Muscle of arm (tissue), 14 donors: ENCODE measurements at places on chromosomes 2 and 18.
A peak's percentile ranks its signal among the peaks of the same experiment; 100 is the strongest.

DNA sequence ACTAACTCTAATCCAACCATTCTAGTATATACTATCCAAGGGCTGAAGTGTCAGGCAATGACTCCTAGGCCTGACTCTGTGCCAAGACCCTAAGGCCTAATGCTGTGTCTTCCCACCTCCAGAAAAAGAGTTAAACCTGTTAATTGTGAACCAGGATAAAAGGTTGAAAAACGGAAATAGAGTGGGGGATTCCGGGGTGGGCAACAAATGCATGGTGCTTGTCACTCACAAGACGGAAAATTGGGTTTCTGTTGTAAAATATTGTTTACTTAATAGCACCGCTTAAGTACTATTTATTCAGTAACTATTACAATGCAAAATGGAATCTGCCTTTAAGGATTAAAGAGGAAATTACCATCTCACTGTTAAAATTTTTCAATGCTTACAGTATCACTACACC is 3.2 kb downstream of the STK17B start:
- DNase-seq = no peak

GRCh38 chr2:235879116-235879515 is 289.1 kb downstream of the GBX2 start:
- no peak for DNase-seq

DNA sequence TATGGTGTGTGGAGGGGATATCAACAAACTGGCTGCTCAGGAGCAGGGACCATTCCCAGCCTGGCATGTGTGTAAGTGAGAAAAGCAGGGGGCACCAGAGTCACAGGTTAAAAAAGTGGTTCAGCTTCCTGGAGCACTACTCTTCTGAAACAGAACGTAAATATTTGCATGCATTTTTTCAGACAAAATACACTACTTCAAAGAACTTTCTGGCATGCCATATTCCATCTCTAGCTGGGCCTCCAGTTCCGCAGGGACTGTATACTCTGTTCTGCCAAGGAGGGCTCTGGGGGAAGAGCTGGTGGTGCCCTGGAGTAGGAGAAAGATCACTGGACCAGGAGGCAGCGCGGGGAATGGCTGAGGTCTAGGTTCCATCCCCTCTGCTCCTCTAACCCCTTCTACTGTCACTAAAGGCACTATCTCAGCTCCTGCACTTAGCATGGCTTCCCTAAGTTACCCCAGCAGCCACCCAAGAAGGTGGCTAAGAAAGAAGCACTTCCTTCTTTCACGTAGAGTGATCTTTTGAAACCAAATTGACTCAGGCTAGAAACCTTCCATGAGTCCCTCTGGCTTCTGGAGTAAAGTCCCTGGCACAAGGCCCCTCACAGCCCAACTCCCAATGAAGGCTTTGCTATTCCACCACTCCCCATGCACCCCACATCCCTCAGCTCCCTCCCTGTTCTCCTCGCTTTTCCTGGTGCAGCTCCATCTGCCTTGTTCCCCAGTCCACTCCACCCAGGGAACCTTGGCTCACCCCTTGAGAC is 57.6 kb upstream of the CABLES1 start:
- DNase-seq = no peak

DNA sequence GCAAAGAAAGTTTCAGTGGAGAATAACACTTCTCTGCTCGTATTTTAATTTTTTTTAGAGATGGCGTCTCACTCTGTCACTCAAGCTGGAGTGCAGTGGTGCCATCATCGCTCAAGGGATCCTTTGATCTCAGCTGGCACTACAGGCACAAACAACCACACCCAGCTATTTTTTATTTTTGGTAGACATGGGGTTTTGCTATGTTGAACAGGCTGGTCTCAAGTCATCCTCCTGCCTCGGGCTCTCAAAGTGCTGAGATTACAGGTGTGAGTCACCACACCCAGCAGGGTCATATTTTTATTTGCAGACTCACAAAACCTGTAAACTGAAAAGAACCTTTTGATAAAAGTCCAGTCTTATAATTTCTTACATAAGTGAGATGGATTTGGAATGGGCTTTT is 2.6 kb downstream of the TRAK2 start:
- DNase-seq = no peak

DNA sequence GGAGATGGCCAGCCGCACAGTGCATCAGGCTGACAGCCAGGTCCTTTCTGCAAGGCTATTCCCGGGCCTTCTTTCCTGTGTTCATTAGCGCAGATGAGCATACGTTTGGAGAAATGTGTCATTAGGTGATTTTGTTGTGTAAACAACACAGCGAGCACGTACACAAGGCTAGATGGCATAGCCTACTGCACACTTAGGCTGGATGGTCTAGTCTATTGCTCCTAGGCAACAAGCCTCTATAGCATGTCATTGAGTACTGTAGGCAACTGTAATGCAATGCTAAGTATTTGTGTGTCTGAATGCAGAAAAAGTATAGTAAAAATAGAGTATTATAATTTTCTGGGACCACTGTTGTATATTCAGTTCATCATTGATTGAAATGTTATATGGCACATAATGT is 50.9 kb upstream of the PHLPP1 start:
- DNase-seq = no peak

GRCh38 chr18:67840379-67840778 is 323.9 kb upstream of the DSEL start:
- no peak for DNase-seq

DNA sequence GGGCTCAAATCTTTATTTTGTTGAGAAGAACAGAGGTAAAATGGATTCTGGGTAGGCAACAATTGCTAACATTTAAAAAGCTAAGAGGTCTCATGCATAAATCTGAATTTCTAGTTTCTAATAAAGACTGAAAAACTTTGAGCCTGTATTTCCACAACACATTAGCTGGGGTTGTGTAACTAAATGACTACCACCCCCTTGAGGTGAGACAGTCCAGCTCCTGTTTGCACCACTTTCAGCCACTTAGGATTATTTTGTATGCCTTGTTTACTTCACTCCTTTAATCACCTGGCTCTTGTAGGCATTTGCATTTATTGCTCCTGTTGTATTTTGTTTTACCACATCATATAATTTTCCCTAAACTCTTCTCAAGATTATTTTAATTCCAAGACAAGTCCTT is 376.6 kb downstream of the PTH2R start:
- no peak for DNase-seq

DNA sequence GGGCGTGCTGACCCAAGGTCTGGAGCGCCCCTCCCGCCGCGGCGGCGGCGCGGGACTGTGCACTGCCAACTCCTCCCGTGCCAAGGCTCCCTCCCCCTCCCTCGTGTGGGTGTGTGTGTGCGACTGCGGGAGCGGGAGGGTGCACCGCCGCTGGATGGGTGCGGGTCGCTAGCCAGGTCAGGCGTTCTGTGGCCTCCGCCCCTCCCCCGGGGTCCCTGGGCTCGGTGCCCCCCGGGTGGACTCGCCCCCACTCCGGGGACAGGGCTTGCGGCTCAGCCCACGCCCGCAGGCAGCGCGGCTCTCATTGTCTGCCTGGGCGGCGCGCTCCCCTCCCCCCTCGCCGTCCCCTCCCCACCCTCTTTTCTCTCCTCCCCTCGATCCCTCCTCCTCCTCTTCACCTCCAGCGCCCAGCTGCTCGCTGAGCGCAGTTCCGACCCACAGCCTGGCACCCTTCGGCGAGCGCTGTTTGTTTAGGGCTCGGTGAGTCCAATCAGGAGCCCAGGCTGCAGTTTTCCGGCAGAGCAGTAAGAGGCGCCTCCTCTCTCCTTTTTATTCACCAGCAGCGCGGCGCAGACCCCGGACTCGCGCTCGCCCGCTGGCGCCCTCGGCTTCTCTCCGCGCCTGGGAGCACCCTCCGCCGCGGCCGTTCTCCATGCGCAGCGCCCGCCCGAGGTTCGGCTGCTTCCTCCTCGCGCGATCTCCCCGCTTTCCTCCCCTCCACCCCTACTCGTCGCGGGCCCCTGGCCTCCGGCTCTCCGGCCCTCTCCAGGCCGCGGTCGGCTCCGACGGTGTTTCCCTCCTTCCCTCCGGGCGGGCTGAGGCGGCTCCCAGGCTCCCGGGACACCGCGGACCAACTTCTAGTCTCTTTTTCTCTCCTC is at the start of gene GATA6:
GATA6 (plus strand) TSS at position 579 of the 878 bp plus-strand sequence. CDS start 1,556 bp downstream, outside the sequence.
- DNase-seq = peak; percentile 72

- DNase-seq = no peak
Observed at GRCh38 chr2:70214365-70214764, 23.5 kb upstream of the C2orf42 start.

- no peak for DNase-seq
Observed at GRCh38 chr2:71566372-71566771, 113.0 kb downstream of the DYSF start.

DNA sequence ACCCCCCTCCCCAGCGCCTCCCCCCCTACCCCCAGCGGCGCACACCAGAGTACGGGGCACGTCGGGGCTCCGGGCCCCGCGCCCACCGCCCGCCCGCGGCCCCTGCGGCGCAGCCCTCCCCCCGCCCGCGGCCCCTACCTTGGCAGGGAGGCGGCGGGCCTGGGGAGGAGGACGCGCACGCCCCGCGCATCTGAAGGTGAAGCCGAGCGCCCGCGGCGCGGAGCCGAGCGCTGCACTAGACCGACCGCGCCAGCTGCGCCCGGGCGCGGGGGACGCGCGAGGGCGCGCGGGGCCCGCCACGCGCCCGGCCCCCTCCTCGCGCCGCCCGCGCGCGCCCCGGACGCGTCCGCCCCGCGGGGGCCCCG is at the start of gene ZNF516:
ZNF516 (minus strand) TSS at position 237 of the 365 bp plus-strand sequence. CDS start 52,188 bp downstream, outside the sequence.
- peak; percentile 53 for DNase-seq

DNA sequence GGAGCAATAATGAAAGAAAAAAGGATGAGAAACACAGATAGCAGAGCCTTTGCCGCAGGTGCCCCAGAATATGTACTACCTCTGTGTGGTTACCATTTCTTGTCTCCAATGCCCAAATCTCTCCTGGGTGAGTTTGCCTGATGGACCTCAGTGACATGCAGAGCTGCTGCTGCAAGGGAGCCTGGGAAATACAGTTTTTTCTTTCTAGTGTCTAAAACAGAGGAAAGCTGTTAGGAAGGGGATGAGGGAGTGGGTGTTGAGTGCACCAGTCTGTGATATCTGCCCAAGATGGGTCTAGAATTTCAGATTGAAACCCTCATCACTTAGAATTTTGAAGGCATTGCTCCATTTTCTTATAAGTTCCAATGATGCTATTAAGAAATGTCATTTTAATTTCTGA is 9.9 kb upstream of the MBOAT2 start:
- no peak for DNase-seq

GRCh38 chr2:156322051-156322685 is 10.4 kb downstream of the NR4A2 start:
- DNase-seq = no peak

DNA sequence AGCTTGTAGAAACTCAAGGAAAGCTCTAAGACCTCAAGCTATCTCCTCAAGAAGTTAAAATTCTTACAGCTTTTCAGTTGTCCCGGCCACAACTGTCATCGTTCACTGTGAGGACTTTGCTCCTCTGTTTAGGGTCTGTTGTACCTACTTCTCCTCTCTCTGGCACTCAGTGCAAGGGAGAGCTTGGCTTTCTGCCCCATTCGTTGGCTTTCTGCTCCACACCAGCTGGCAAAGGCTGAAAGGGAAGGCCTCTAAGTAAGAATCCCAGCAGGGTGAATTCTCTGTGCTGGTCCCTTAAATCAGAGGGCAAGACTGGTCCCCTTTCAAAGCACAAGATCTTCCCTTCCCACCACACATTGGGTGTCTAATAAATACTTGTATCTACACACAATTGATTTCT is 17.3 kb downstream of the ZBTB7C start:
- no peak for DNase-seq

- no peak for DNase-seq
Observed at GRCh38 chr2:102801098-102801718, 39.4 kb downstream of the TMEM182 start.

GRCh38 chr2:53740170-53740569 is 27.4 kb upstream of the CHAC2 start:
- peak; percentile 12 for DNase-seq

DNA sequence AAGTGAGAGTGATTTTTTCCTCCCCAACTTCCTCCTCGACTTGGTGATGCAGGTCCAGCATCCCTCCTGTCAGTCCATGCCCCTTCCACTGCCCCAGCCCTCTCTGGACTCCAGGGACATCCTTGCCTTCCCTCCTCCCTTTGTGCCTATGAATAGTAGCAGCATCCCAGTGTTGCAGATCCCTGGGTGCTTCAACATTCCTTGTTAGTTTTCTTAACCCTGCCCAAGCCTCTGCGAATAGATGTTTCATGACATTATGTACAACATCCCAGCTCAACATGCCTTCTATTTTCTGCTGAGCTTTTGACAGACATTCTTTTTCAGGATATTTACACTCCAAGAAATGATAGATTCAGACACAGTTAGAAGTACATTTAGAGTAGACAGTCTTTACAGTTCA is 35.3 kb upstream of the CCDC150 start:
- no peak for DNase-seq
